ENCODE measurements at places on chromosomes 2 and 18.

DNA sequence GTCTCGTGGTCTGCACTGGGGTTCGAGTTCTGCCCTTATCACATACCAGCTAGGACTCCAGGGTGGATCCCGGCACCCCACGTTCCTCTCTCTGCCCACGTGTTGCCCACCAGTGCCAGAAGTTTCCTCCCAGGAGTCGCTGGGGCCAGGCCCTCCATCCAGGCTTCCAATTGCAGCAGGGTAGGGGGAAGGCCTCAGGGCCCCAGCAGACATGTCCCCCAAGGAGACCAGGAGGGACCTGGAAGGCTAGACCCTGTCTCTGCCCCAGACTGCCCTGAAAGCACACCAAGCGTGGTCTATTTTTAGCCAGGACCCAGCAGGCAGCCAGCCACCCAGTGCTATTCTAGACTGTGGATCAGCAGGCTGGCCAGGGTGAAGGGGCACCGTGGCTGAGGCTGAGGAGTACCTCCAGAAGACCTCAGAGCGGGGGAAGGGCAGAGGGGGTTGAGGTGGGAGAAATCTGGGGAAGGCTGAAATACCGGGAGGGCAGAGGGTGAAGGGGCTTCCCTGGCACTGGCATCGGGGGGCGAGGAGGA, 18.8 kb upstream of the TNS1 start:
- DNase-seq, result no peak

- DNase-seq, result no peak
Observed at GRCh38 chr18:4639628-4640310, 184.7 kb upstream of the DLGAP1 start.

DNA sequence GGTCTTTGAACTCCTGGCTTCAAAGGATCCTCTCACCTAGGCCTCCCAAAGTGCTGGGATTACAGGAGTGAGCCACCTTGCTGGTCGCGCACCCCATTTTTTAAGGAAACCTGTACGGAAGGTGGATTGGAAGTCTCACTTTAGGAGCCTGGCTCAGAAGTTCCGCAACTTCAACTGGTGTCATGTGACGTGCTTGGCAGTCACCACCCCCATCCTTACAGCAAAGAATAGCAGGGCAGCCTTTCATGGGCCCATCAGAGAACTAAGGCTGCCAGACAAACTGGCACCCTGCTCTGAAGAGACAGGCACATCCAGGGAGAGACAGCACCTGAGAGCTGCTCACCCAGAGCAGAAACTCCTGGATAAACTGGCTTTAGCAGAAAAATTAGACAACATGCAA, 3.3 kb upstream of the SLC66A2 start:
- DNase-seq, result no peak

- no peak for DNase-seq
Observed at GRCh38 chr2:96121414-96121813, 5.0 kb upstream of the ADRA2B start.

- no peak for DNase-seq
Observed at GRCh38 chr18:476251-476664, 24.2 kb downstream of the COLEC12 start.

DNA sequence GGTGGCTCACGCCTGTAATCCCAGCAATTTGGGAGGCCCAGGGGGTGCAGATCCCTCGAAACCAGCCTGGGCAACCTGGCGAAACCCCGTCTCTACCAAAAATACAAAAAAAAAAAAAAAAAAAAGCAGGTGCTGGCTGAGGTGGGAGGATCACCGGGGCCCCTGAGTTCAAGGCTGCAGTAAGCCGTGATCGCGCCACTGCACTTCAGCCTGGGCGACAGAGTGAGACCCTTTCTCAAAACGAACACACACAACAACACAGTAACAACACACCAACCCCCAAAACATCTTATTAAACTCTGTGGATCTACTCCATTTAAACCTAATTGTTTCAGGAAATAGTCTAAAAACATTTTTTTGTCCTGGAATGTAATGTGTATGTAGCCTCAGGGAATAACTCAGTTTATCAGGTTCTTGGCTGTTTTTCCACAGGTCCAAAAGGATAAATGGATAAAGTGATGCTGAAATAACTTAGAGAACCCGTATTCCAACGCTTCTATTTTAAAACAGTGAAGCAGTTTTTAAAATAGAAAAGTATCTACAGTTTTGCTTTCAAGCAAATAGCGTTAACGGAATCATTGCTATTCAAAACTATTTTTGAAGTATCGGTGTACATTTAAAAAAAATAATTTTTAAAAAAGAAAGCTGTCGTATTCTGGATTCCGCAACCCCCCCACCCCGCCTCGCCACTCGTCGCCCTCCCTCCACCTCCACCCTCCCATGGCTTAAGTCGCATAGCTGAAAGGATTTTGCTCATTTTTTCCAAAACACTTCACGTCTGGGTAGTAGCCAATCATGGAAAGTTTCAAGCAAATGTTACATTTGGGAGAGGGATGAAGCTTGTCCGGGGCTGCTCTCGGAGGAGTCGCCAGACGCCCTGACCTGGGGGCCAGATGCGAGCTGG, 895 bp upstream of the GLS start:
- DNase-seq, result peak; percentile 49

DNA sequence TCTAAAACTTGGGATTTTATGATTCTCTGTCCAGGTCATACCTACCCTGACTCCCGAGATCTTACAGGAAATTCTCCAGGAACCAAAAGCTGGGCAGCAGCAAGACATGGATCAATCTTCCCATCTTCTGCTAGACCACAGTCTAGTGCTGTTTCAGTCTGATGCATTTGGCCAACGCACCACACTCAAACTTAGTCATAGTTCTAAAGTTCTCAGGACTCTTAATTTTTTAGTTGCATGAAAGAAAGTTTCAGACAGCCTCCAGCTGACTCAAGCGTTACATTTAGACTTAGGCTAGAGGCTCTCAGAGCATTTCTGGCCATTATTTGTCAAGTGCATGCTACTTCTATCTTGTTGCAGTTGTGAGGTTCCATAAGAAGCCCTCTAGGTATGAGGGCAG, 230.1 kb upstream of the CCDC150 start:
- DNase-seq, result no peak

DNA sequence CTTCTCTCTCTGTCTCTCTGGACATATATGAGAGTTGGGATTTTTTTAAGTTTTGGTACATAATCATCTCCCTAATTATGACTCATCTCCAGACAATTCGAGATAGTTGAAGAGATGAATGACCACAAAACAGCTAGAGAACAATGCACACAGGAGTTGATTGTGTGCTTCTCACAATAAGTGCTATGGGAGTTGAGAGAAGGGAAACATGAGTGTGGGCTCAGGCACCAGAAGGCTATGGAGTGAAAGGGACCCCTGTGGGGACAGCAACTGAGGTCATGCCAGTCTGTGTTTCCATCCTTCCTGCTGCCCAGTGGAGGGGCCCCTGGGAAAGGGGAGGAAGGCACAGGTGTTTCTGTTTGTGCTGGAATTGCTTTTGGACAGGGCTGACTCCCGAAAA, 6.5 kb upstream of the YWHAQ start:
- no peak for DNase-seq
